ENCODE measurements at places on chromosomes 16 and 17.

DNA sequence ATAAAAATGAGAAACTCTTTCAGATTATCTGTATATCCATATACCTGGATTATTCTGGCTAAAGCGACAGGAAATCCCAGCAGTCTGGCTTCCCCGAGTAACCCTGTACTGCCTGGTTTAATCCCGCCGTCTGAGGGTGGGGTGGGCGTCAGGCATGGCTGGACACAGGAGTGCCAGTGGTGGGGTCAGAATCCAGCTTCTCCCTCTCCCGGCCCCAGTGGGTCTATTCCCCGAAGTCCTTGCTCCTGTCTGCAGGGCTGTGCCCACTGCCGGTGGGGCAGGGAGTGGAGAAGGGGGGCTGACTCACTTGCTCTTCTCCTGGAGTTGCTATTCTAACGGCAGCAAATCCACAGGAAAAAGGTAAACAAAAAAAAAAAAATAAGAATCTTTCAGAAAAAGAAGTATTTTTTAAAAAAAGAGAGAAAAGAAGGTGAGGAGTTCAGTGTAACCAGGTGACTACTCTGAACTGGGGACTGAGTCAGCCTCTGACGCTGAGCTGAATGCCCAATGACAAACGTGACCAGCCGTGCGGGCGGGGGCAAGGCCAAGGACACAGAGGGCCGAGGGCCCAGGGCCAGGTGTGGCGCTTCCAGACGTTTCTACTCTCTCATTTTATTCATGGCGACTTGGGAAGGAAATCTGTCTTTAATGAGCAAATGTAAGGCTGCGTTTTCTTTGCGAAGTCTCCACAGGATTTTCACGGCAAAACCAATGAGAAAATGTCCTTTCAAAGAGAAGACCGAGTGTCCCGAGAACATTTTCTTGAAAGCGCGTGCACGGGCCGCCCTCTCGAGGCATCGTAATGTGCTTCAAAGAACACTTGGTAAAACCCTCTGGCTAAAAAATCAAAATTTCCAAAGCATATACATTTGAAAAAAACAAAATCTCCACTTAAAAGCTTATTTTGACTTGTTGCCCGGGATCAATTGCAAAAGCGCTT lies 20.2 kb downstream of the FOXF1 start:
- DNase-seq, result peak; percentile 48

GRCh38 chr16:4936181-4936990 lies 562 bp downstream of the PPL start:
- DNase-seq, result no peak

DNA sequence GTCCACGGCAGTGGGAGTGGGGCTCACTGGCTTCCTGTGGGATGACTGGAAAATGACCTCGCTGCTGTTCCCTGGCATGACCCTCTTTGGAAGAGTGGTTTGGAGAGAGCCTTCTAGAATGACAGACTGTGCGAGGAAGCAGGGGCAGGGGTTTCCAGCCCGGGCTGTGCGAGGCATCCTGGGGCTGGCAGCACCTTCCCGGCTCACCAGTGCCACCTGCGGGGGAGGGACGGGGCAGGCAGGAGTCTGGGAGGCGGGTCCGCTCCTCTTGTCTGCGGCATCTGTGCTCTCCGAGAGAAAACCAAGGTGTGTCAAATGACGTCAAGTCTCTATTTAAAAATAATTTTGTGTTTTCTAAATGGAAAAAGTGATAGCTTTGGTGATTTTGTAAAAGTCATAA lies 7.8 kb upstream of the RNF213 start:
- DNase-seq, result no peak

- DNase-seq, result no peak
Observed at GRCh38 chr17:75828741-75829140, 15.5 kb downstream of the UNC13D start.
